ENCODE measurements at places on chromosomes 7 and 10.

DNA sequence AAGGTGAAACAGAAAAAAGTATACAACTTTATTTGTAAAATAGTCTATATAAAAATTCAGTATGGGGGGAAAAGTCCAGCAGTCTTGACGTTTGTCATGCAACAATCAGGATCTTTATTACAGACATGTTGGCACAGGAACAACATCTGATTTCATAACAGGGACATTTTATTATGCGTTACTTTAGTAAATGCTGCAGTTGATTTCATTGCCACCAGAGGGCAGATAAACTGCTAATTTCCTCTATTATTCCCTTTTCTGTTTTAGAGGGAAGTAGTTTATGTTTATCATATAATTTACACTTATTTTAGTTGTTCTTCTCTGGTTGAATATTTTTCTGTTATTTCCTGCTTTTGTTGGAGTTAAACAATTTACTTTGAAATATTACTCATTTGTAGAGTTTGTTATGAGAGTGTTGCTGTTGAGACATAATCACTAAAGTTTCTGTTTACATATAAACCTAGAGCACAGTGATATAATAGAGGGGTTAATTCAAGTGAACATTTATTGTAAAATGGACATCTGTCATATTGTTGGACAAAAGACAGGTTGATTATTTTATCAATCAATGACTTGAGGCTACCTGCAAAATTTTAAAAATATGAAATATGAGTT is 3.3 kb downstream of the PLXDC2 start:
- no peak for DNase-seq

DNA sequence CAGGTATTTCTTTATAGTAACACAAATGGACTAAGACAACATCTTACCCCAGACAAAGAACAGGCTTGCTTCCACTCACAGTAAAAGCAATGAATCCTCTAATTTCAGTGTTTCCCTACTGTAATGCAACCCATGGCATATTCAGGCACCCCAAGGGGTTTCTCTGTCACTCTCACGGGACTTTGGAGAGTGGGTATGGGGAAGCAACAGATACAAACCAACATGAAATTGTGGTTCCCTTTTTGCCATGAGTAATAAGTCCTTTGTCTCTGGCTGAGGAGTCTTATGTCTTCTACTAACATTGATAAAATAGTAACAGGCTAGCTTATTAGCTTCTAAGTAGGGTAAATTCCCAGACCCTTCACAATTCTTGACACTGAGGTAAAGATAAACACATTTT is 51.4 kb upstream of the AOAH start:
- no peak for DNase-seq

DNA sequence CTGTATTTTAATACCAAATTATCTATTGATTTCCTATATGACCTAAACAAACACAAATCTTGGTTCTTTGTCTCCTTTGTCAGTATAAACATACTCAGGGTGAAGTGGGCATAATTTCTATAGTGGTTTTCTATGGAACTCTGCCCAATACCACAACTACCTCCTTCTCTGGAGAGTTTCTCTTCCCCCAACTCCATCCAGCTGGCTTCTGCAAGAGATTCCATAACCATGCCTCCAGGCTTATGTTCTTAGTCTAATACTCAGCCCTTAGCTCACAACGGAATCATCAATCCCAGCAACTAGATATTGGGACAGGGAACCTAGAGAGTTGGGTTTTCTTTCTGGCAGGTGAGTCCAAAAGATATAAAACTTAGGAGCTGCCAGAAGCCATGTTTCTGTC is 127.3 kb downstream of the TRIL start:
- no peak for DNase-seq

- DNase-seq = no peak
These were observed 32.9 kb upstream of the LYZL1 start for GRCh38 chr10:29256019-29256418.

- no peak for DNase-seq
These were observed 63.5 kb upstream of the SLC39A12 start for GRCh38 chr10:17888189-17888588.

- no peak for DNase-seq
These were observed 509.3 kb downstream of the SORCS3 start for GRCh38 chr10:105150259-105150880.
